ENCODE measurements at places on chromosomes 13 and 19.

GRCh38 chr13:75480671-75481175 is 1.2 kb downstream of the TBC1D4 start:
- DNase-seq: no peak

DNA sequence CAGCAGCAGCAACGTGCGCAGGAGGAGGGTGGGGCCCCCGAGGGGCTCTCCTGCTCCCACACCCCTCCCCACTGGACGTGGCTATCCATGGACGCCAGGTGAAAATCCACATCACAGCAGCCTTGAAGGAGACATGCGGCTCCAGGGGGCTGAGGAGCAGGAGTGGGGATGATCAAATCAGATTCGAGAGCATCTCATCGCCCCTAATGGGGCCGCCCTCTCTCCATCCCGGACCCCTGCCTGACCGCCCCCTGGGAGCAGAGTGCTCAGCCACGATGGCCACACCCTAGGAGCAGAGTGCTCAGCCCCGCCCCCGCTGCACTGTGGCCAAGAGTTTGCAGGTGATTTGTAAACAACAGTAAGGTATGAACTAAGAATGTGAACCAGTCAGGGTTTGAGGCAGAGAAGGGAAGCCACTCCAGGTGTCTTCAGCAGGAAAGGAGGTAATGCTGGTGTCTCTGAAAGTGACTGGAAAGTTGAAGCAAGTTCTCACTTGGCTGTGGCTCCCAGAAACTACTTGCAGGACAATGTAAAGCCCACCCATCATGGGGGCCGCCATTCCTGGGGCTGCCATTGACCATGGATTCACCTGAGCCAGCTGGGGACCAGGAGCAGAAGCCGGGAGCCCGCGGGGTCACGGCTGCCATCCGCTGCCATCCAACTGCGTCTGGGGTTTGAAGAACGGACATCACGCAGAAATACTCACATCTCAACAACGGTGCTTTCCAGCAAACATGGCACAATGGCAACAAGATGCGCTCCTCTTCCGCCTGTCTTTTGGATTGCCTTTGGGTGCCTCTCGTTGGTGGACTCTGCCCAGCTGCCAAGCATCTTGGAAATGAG is 71.8 kb downstream of the SPACA7 start:
- DNase-seq: no peak

DNA sequence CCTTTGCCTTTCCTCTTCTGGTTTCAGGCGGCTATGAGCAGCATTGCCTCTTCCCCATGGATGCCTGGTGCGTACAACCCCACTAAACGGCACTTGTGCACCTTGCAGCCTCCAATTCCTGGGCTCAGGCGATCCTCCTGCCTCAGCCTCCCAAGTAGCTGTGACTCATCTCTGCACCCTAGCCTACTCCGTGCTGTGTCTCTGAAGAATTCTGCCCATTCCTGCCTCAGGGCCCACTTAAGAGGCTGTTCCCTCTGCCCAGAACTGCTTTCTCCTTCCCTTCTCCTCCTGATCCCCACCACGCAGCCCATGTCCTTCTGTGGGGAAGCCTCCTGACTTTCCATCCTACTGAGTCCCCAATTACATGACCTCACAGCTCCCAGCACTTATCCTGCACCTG is 142.2 kb upstream of the ZNF507 start:
- DNase-seq: no peak

- no peak for DNase-seq
Observed at GRCh38 chr19:46878613-46879375, 18.0 kb downstream of the ARHGAP35 start.

DNA sequence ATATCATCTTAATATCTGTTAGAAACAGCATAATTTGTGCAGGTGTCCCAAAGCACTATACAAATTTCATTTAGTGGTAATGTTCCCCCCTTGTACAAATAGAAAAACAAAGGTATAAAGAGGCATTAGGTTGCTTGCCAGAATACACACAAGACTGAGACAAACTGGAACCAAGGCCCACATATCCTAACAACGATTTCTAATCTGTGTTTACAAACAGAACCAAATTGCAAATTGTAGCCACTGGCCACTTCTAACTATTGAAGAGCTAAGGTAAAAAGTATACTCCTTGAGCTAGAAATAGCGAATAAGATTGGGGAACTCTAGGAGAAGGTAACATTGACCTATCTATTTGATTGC is 526.1 kb downstream of the KLF12 start:
- DNase-seq: no peak
